ENCODE measurements at places on chromosomes 6 and 20.

GRCh38 chr6:46352541-46353268 lies 138.5 kb downstream of the RCAN2 start:
- DNase-seq: no peak

- no peak for DNase-seq
Measured at GRCh38 chr6:72080260-72080941, 194.1 kb downstream of the RIMS1 start.

GRCh38 chr6:29764422-29765196 lies 41.4 kb downstream of the HLA-F start:
- DNase-seq: no peak

- no peak for DNase-seq
Measured at GRCh38 chr6:593907-594212, 63.0 kb downstream of the HUS1B start.

- no peak for DNase-seq
Measured at GRCh38 chr6:90126839-90127238, 169.8 kb downstream of the BACH2 start.

GRCh38 chr6:34489207-34489805 lies 23.4 kb downstream of the PACSIN1 start:
- DNase-seq: peak; percentile 11

- DNase-seq: no peak
Measured at GRCh38 chr6:74152096-74152675, 456.2 kb downstream of the CD109 start.

GRCh38 chr6:10194816-10195672 lies 219.8 kb downstream of the TFAP2A start:
- no peak for DNase-seq
